GM23338 (cell line): ENCODE measurements at places on chromosomes 11 and 22.

DNA sequence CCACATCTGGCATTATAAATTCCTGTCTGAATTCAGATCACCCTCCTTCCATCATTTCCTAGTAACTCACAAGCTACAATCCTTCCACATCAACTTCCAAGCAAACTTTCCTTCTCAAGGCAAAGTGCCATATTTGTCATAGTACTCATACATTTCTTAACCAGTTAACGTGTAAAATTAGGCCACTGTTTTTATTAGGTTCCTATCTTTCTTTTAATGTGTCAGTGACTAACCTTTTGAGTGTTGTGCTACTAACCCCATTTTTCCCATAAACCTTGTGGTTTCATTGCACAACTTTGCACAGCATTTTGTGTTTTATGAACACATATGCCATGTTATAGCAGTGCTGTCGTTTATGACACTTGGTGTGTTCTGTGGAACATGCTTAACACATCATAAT is 90.1 kb downstream of the KIF18A start:
- no peak for DNase-seq

GRCh38 chr22:33601062-33601461 is 319.2 kb downstream of the LARGE1 start:
- no peak for DNase-seq

DNA sequence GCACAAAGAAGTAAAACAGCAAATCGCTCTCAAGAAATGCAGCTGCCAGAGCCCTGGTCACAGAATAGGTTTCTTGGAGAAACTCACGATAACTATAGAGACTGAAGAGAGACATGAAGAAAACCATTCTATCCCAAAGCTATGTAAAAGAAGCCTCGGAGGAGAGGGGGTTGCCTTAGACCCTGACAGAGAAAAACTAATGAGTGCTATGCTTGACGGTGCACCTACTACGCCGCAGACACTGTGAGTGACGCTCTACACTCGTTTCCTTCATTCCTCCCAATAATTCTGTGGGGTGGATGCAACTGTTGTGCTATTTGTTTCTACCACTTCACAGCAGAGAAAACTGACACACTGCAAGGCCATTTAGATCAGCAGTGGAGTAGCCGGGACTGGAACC is 121.8 kb downstream of the ETS1 start:
- no peak for DNase-seq

- no peak for DNase-seq
Observed at GRCh38 chr11:43245466-43245865, 66.3 kb upstream of the API5 start.

DNA sequence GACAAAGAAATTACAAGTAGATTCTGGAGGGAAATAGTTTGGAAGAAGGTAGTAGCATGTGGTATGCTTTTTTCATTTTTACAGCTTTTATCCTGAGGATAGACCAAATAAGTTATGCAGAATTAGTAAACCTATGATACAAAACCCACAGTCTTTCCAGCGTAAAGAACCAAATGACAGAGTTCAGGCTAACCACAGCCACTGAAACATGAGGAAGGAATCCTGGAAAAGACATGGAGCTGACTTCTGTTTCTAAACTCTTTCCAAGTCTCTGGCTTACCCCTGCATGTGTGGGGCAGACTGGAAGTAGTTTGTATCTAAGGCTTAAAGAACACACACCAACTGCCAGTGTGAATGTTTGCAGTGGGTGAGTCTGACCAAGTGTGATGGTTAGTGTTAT is 258.4 kb upstream of the TENM4 start:
- DNase-seq, result no peak

DNA sequence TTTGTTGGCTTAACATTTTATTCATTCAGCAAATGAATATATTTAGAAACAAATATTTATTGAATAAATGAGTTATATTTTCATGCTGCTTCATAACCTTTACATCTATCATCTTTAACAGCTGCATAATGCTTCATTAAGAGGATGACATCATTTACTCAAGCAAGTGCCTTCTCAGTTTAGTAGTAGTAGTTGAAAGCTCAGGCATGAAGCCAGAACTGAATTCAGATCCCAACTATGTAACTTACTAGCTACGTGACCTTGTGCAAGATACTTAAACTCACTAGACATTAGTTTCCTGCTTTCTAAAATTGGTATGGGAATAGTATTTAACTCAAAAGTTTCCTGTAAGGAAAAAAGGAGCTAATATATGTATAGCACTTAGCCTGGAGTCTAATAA is 90.3 kb downstream of the TMPRSS5 start:
- DNase-seq, result no peak

- no peak for DNase-seq
Observed at GRCh38 chr22:24703101-24703500, 71.4 kb downstream of the PIWIL3 start.

DNA sequence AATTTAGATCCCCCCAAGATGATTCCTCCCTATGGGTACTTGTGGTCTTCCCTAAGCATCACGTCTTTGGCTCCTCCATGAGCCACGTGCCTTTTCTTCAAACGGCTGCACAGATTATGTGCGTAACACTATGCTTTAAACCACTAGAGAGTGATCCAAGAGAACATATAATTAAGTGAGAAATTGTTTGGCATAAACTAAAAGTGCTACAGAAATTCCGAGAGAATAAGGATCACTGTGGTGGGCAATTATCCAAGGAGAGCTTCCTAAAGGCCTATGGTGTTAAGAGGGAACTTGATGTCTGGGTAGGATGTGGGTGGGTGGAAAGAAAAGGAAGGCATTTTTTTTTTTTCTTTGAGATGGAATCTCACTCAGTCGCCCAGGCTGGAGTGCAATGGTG is 110.9 kb downstream of the MAML2 start:
- no peak for DNase-seq

DNA sequence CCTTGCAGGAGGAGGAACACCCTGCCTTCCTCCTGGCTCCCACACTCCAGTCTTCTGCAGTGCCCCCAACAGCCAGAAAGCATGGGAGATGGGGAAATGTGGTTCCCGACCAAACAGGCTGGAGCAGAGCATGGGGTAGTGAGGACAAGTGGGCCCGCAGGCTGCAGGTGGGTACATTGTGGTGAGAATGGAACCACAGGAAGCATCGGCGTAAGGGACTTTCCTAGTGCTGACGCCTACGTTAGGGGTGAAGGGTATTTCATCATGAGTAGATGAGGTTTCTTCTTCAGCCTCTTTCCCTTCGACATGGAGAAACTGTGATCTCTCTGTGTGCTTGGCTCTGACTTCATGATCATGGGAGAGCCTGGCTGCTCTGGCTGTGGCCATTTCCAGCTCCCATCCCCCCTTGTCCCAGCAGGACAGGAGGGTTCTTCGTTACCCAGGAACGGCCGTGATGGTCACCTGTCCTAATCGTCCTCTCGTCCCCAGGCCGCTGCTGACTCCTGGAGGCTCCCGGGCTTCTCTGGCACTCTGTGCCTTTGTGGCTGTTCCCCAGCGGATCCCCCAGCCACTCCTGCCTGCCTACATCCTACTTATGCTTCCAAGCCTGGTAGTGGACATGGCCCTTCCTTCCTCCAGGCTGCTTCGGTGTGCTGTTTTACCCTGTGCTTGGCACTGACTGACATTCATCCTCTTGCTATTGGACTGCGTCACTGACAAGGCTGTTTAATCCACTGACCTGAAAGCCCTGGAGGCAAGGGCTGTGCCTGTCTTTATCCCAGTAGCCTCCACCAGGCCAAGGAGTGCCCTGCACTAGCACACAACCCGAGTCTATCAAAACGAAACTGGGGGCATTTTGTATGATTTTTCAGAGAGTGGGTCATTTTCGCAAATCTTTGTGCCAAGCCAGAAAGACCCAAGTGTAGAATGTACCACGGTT is 65.2 kb upstream of the CECR2 start:
- DNase-seq, result no peak

- no peak for DNase-seq
Observed at GRCh38 chr11:112249871-112250610, 10.6 kb downstream of the PLET1 start.

- DNase-seq, result no peak
Observed at GRCh38 chr11:115778928-115779650, 274.9 kb upstream of the CADM1 start.

GRCh38 chr11:106697058-106697457 is 321.2 kb downstream of the GUCY1A2 start:
- no peak for DNase-seq

DNA sequence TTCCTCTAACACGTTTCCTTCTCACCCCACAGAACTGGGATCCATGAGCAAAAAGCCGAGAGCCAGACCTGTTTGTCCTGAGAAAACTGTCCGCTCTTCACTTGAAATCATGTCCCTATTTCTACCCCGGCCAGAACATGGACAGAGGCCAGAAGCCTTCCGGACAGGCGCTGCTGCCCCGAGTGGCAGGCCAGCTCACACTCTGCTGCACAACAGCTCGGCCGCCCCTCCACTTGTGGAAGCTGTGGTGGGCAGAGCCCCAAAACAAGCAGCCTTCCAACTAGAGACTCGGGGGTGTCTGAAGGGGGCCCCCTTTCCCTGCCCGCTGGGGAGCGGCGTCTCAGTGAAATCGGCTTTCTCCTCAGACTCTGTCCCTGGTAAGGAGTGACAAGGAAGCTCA is 24.0 kb downstream of the CD5 start:
- no peak for DNase-seq

- no peak for DNase-seq
Observed at GRCh38 chr11:95005642-95006041, 19.4 kb upstream of the KDM4E start.

- DNase-seq, result no peak
Observed at GRCh38 chr11:122732342-122733315, 77.1 kb downstream of the UBASH3B start.

DNA sequence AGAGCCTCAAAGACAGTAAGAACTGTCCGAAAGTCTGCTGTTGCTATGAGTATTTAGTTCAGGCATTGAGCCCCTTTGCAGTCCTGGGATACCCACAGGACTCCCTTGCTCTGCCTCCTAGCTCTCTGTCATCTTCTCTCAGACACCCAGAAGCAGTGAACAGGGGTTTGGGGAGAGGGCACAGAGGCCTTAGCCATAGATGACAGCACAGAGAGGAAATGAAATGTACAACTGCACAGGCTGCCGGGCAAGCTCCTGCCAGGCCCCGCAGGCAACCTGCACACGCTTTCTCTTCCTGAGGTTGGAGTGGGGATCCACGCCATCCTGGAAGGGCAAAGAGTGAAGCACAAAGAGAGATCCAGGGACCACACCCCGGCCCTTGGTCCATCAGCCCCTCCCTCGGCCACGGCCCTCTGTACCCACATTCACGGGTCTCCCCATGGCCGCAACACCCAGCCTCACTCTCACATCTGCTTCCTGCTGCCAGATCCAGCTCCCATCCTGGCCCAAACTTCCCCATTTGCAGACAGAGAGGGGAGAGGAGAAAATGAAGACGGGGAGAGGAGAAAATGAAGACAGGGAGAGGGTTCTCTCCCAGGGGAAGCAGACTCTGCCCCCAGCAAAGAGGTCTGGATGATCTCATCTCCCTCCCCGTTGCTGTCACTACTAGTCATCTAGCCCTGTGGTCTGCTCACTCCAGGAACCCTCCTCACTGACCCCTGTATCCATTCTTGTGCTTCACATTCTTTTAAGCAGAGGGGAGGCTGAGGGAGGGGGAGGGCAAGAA is 40.7 kb downstream of the CD6 start:
- no peak for DNase-seq

GRCh38 chr11:121365304-121365703 is 72.7 kb downstream of the SC5D start:
- DNase-seq, result no peak

- no peak for DNase-seq
Observed at GRCh38 chr22:27220339-27220738, 563.0 kb downstream of the MIAT start.

- no peak for DNase-seq
Observed at GRCh38 chr22:39488563-39489083, 13.5 kb upstream of the MIEF1 start.

DNA sequence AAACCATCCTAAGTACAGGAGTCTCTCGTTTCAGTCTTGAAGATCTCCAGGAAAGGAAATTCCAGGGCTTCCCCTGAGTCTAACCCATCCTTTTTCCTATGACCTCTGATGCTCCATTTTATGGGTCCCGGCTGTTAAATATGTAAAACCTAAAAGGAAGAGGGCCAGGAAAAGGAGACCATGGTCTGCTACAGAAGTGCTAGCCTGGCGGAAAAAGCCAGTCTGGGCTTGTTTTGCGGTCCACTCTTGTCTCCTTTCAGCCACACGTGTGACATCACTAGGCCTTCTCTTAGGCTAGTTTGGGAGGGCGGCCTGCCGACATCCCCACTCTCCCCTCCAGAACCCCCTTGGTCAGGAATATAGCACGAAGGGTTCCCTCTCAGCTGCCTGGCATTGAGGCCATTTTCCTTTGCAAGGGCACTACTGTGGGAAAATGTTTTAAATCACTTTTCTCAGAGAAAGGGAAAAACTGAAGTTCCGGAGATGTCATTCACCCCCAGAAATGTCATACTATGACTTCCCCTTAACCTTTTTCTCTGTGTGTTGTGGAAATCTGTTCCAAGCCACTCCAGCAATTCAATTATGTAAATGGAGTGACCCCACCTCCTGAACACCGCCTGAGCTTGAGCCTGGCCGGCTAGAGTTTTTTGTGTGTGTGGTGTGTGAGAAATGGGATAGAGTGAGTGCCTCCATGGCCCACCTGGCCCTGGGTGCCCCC is 86.9 kb downstream of the UBASH3B start:
- DNase-seq, result no peak

- peak; percentile 65 for DNase-seq
Observed at GRCh38 chr11:44728491-44728910, 1.7 kb downstream of the TSPAN18 start.

DNA sequence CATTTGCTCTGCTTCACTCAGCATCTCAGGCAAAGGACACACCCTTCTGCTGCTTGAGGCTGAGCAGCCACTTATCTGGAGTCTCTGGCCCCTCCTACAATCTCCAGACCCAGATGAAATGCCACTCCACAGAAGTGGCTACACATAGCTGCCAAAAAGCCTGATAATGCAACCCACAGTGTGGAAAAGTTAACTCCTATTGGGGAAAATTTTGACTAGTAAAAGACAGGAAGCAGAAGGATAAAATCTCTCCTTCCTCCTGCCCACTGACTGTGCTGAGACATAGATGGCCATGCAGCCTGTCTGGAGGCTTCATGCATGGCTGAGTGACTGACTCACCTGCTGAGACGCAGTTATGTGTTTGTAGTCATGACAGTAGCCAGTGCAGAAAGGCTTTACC is 92.3 kb upstream of the TEAD1 start:
- no peak for DNase-seq

- DNase-seq, result no peak
Observed at GRCh38 chr11:11247086-11247485, 106.0 kb downstream of the CSNK2A3 start.

GRCh38 chr22:33569018-33569417 is 351.3 kb downstream of the LARGE1 start:
- DNase-seq, result peak; percentile 24

GRCh38 chr11:17156283-17156682 is 51.5 kb downstream of the PIK3C2A start:
- DNase-seq, result no peak

GRCh38 chr11:115085461-115086210 is 407.3 kb downstream of the NXPE2 start:
- no peak for DNase-seq

- DNase-seq, result no peak
Observed at GRCh38 chr22:17113600-17113999, 7.6 kb downstream of the TMEM121B start.
